T-cell (primary cell): ENCODE measurements at places on chromosomes 6 and 20. TPM values are rescaled to one million over a fixed set of nuclear protein-coding genes. Genes with fewer than 3 reads are reported as not detected.
A peak's percentile ranks its signal among the peaks of the same experiment; 100 is the strongest.

DNA sequence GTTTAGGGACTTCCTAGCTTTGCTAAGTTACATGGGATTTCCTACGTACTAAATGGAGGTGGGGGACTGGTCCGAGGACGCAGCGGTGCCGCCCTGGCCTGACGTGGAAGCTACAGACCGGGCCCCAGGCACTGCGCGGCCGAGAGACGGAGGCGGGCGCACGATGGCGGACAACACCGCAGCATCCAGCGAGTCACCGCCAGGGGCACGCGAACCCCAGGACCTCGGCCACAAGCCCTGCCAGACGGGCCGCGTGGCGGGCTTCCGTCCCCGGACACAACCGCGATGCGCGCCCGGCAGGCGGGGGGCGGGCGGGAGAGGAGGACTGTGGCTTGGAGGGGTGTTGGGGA lies 1516.9 kb upstream of the DEFB115 start:
- H3K27me3 ChIP-seq = peaks cover 3% of the 10 kb centered on the region
- no peaks in the 10 kb centered on the region for H3K4me1 ChIP-seq
- DNase-seq = no peak
- no peak overlapping the region for H3K27ac ChIP-seq
- H3K36me3 ChIP-seq = no peaks in the 10 kb centered on the region

DNA sequence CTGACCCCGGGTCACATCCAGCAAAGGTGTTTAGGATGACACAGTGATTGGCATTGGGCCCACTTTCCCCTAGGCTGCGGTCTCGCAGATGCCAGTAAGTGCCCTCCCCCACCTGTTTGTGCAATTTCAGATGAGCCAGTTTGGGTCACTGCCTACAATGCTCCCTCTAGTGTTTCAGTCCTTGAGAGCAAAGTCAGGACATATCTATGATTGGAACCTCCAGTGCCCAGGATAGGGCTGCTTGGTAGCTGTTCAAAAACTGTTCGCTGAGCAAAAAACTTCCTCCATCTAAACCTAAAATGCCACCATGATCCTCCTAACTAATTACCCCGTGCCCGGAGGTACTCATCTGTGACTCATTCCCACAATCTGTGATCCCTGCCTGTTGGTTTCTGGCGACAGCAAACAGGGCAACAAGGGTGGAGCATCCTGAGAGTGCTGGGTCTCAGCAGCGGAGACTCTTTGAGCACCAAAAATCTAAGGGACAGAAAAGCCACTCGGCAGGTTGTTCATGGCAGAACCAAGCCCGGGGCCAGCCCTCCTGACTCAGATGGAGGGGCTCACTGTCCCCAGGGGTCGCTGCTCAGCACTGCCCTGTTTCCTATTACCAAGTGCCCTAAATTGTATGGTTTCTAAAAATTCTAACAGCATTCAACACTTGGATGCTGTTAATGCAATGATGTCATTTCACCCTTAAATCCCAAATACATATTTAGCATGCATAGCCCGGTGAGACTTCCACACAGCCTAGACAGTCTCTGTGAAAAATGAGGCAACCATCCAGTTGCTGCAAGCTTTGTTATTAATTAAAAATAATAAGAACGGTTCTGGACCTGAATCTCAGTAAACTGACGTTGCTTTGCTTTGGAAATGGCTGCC lies 5.0 kb downstream of the VSX1 start:
- H3K27me3 ChIP-seq = peaks cover 52% of the 10 kb centered on the region
- H3K36me3 ChIP-seq = no peaks in the 10 kb centered on the region
- H3K4me3 ChIP-seq = no peak overlapping the region
- no peak for DNase-seq
- H3K27ac ChIP-seq = no peak overlapping the region
- H3K4me1 ChIP-seq = no peaks in the 10 kb centered on the region

GRCh38 chr20:5749952-5750779 lies at the start of gene SHLD1:
SHLD1 (plus strand) TSS chr20:5750401; CDS start chr20:5772866, 22,465 bp downstream.
- peak within 1 kb of the TSS; percentile 42 for H3K27ac ChIP-seq
- H3K27me3 ChIP-seq = no peaks in the 10 kb centered on the region
- H3K4me1 ChIP-seq = peaks cover 13% of the 10 kb centered on the region
- peak within 1 kb of the TSS; percentile 75 for H3K4me3 ChIP-seq

- no peak overlapping the region for H3K27ac ChIP-seq
- DNase-seq = no peak
- no peaks in the 10 kb centered on the region for H3K4me1 ChIP-seq
- H3K36me3 ChIP-seq = no peaks in the 10 kb centered on the region
- no peak overlapping the region for H3K4me3 ChIP-seq
- H3K27me3 ChIP-seq = no peaks in the 10 kb centered on the region
These were observed 251.6 kb downstream of the ADGB start for GRCh38 chr6:146850238-146850896.

GRCh38 chr6:144437105-144437504 lies 152.0 kb downstream of the UTRN start:
- H3K27me3 ChIP-seq = no peaks in the 10 kb centered on the region
- DNase-seq = no peak
- H3K36me3 ChIP-seq = peaks cover 75% of the 10 kb centered on the region
- H3K4me1 ChIP-seq = no peaks in the 10 kb centered on the region
- no peak overlapping the region for H3K27ac ChIP-seq
- no peak overlapping the region for H3K4me3 ChIP-seq

GRCh38 chr20:58056021-58056591 lies 172.3 kb downstream of the ANKRD60 start:
- no peak for DNase-seq
- no peak overlapping the region for H3K27ac ChIP-seq
- peaks cover 30% of the 10 kb centered on the region for H3K27me3 ChIP-seq
- H3K36me3 ChIP-seq = no peaks in the 10 kb centered on the region

DNA sequence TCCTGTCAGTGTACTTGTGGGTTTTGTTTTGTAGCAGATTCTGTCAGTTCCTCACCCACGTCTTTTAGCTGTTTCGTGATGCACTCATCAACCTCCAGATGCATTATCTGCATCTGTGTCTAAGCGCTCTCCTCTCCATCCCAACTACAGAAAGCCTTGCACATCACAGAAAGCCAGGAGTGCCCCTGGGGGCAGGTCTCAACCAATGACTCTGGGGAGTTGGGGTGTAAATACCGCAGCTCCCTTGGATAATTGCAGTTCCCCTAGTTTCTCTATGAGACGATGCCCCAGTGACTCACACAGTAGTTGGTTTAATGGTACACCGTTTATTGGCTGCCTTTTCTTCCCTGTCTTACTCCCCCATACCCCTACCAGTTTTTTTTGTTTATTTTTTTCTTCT lies 158.1 kb downstream of the SOX4 start:
- no peaks in the 10 kb centered on the region for H3K36me3 ChIP-seq
- DNase-seq = no peak
- H3K4me3 ChIP-seq = no peak overlapping the region
- peaks cover 2% of the 10 kb centered on the region for H3K27me3 ChIP-seq
- H3K4me1 ChIP-seq = no peaks in the 10 kb centered on the region
- no peak overlapping the region for H3K27ac ChIP-seq

GRCh38 chr6:48016020-48016755 lies 94.8 kb downstream of the PTCHD4 start:
- no peak overlapping the region for H3K4me3 ChIP-seq
- DNase-seq = no peak
- H3K27ac ChIP-seq = no peak overlapping the region
- no peaks in the 10 kb centered on the region for H3K4me1 ChIP-seq

DNA sequence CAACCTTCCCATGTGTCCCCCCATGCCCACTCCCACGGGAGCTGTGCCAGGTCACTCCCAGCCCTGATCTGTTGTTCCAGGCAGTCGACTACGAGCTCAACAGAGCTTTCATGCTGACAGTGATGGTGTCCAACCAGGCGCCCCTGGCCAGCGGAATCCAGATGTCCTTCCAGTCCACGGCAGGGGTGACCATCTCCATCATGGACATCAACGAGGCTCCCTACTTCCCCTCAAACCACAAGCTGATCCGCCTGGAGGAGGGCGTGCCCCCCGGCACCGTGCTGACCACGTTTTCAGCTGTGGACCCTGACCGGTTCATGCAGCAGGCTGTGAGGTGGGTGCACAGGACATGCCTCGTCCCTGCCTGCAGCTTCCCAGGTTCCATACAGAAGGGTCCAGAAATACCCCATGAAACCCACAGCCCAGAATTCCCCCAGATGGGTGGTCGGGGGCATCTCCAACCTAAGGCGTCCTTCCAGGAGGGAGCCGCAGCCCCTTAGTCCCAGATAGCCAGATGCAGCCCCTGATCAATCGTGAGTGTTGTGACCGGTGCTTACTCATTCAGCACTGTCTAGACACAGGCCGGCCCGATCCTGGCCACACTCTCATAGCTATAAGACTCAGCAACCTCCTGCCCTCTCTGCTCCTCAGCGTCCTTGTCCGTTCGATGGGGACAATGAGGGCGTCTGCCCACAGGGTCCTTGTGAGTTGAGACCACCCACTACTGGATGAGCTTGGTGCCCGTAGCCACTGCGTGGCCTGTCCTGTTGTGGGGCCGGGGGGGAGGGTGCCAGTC lies 142.1 kb downstream of the TAF4 start:
- H3K4me1 ChIP-seq = no peaks in the 10 kb centered on the region
- no peak overlapping the region for H3K4me3 ChIP-seq
- H3K27ac ChIP-seq = no peak overlapping the region
- H3K27me3 ChIP-seq = no peaks in the 10 kb centered on the region
- DNase-seq = no peak
- no peaks in the 10 kb centered on the region for H3K36me3 ChIP-seq

DNA sequence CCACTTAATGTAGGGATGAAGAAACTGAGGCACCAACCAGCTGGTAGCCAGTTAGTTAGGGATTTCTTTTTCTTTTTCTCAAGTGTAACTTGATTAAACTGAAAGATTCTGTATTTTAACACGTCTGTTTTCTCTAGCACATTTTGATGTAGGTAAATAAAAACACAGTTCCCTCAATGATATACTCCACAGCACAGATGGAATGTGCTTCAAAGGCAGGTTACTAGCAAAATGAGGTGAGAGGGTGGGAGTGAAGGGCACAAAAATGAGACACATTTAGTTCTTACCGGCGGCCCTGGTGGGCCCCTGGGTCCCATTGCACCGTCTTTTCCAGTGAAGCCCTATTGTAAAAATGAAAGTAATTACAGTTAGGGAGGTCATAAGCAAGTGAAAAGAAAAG lies 108.9 kb downstream of the COL12A1 start:
- no peaks in the 10 kb centered on the region for H3K36me3 ChIP-seq
- no peak for DNase-seq
- no peak overlapping the region for H3K27ac ChIP-seq
- no peaks in the 10 kb centered on the region for H3K27me3 ChIP-seq
- no peak overlapping the region for H3K4me3 ChIP-seq

DNA sequence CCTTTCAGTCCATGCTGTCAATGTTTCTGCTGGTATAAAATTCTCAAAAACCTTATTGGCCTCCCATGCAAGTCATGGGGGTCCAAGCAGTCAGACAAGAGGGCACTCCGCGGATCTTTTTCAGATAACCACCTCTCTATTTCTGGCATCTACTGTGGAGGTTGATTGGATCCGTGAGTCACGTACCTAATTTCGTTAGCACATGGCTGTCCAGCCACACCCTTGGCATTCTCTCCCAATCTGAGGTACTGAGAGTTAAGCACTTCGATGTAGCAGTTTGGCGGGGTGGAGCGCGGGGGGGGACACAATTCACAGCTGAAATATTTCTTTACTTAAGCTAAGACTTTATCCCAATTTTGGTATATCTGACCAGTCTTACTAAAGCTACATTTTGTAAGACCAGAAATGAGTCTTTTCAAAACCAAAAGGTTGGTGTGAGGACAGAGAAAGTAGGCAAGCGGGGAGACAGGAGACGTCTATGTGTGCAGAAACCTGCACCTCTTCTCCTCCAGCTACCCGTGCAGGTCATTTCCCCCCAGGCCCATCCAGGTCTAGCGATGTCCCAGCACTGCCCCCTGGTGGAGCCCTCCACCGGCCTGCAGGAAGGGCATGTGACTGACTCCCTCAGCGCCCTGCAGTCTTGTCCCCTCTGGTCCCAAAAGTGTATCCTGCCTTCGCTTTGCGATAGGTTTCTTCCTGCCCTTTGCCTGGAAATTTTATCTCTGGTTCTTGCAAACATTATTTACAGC lies 113.1 kb downstream of the ADAT2 start:
- H3K27ac ChIP-seq = no peak overlapping the region
- DNase-seq = peak; percentile 14
- H3K36me3 ChIP-seq = no peaks in the 10 kb centered on the region

The SYCP2 gene
- total RNA-seq = 3.8 TPM

The KIF6 gene
- total RNA-seq = not detected

The NSFL1C gene
- 63.9 TPM for total RNA-seq

The ADGRF5 gene
- not detected for total RNA-seq

The PAK5 gene
- total RNA-seq = not detected

The GABRR1 gene
- total RNA-seq = not detected
